ENCODE measurements at places on chromosomes 7 and 10. TPM values are rescaled to one million over a fixed set of nuclear protein-coding genes. Genes with fewer than 3 reads are reported as not detected.

Gene GHRHR
- total RNA-seq = not detected

Gene SLC25A13
- total RNA-seq = 25.0 TPM

GRCh38 chr10:51718804-51719291 lies 19.5 kb upstream of the CSTF2T start:
- peak; percentile 2 for DNase-seq

DNA sequence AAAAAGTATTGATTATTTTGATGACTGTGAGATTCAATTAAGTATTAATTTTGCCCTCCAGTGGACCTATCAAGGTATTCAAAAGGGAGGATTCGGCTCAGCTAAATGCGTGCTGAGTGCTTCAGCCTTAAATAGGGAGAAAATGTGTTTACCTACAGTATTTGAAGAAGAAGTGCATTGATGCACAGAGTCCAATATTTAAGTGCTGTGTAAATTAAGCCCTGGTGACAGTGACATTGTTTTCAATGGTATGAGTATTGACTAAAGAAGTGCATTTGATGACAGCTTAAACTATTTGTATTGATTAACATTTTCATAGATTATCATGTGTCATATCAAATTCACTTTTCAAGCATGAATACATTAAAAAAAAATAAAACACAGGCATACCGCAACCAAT lies 106.6 kb downstream of the POU6F2 start:
- no peak for DNase-seq

Data from myocyte (in vitro differentiated cells).